Dermis blood vessel endothelial cell (primary cell): ENCODE measurements at places on chromosomes 1 and 21. TPM values are rescaled to one million over a fixed set of nuclear protein-coding genes. Genes with fewer than 3 reads are reported as not detected.
A peak's percentile ranks its signal among the peaks of the same experiment; 100 is the strongest.

DNA sequence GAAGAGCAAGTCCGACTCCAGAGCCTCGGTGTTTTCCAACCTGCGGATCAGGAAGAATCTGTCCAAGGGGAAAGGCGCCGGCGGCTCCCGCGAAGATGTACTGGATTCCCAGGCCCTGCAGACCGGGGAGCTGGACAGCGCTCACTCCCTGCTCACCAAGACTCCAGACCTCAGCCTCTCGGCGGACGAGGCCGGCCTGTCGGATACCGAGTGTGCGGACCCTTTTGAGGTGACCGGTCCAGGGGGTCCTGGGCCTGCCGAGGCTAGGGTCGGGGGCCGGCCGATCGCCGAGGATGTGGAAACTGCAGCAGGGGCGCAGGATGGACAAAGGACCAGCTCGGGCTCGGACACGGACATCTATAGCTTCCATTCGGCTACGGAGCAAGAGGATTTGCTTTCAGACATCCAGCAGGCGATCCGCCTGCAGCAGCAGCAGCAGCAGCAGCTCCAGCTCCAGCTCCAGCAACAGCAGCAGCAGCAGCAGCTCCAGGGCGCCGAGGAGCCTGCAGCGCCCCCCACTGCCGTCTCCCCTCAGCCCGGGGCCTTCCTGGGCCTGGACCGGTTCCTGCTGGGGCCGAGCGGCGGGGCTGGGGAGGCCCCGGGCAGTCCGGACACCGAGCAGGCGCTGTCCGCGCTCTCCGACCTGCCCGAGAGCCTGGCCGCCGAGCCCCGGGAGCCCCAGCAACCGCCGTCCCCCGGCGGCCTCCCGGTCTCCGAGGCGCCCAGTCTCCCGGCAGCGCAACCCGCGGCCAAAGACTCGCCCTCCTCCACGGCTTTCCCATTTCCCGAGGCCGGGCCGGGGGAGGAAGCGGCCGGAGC, 827 bp downstream of the FMN2 start:
- peak; percentile 60 for DNase-seq

Gene CCDC17
- 1.2 and 1.6 TPM in 2 replicates for total RNA-seq

- DNase-seq, result no peak
Measured at GRCh38 chr21:45747802-45748445, 104.4 kb downstream of the PCBP3 start.

GRCh38 chr1:16605532-16606505, 7.5 kb downstream of the NBPF1 start:
- no peak for DNase-seq

GRCh38 chr1:172476218-172476811, 32.4 kb upstream of the PIGC start:
- no peak for DNase-seq

GRCh38 chr1:27296773-27297291, 25.1 kb upstream of the TMEM222 start:
- DNase-seq, result peak; percentile 74

DNA sequence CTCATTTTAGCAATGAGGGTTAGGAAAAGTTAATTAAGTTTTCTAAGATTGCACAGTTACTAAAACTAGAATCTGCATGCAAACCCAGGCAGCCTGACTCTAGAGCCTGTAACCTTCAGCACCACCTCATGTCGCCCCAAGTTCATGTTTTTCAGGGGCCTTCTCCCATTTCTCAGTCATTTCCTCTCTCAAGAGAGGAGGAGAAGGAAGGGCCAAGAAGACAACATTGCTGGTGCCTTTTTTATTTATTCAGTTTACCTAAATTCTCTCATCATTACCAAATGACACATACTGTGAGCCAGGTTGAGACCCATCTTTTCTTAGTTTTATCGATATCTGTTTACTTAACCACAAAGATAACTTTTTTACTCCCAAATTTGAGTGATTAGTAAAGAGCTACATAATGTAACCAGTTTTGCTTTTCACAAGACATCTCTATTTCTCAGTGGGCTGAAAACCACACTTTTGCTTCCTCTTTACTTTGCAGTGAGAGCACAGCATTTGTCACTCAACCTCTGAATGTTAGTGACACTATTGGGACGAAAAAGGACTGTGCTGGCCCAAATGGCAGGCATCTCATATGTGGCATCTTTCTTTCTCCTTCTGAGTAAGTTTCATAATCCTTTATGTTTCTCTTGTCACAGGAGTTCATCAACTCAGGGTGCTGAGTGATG, at the start of gene CD101:
Gene CD101 (plus strand): TSS at position 507 of the 674 bp plus-strand sequence. CDS start 58 bp downstream, at position 565.
- DNase-seq, result no peak

GRCh38 chr1:30063621-30064280, 659.6 kb downstream of the MATN1 start:
- DNase-seq, result no peak

GRCh38 chr1:26145041-26145959, 13.6 kb upstream of the FAM110D start:
- peak; percentile 92 for DNase-seq

DNA sequence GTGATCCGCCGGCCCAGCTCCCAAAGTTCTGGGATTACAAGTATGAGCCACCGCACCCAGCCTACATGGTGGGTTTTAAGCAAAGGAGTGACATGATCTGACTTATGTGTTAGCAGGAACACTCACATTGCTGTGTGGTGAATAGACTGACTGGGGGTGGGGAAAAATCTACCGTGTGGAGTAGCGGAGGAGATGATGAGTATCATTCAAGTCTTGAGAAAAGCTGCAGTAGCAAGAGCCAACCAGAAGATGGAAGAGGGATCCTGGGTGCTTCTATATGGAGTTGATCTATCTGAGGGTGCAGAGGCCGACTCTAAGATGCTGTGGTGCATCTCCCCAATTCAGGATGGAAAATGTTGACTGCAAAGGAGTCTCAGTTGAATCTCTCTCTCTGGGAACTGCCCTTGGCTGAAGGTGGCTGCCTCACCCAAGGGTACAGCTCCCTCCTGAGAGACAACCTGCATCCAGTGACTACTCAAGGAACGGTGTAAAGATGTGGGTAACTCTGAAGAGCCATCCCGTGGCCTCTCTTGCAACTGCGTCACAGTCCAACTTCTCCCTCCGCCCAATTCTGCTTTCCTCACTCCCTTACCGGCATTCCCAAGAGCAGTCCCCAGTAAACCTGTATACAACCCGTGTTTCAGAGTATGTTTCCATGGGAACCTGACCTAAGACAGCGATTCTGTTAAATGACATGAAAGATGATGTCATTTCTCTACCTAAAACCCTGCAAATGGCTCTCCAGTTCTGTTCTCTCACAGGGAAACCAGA, 7.4 kb upstream of the B3GALNT2 start:
- peak; percentile 13 for DNase-seq

GRCh38 chr1:5620997-5621396, 371.2 kb downstream of the NPHP4 start:
- no peak for DNase-seq

DNA sequence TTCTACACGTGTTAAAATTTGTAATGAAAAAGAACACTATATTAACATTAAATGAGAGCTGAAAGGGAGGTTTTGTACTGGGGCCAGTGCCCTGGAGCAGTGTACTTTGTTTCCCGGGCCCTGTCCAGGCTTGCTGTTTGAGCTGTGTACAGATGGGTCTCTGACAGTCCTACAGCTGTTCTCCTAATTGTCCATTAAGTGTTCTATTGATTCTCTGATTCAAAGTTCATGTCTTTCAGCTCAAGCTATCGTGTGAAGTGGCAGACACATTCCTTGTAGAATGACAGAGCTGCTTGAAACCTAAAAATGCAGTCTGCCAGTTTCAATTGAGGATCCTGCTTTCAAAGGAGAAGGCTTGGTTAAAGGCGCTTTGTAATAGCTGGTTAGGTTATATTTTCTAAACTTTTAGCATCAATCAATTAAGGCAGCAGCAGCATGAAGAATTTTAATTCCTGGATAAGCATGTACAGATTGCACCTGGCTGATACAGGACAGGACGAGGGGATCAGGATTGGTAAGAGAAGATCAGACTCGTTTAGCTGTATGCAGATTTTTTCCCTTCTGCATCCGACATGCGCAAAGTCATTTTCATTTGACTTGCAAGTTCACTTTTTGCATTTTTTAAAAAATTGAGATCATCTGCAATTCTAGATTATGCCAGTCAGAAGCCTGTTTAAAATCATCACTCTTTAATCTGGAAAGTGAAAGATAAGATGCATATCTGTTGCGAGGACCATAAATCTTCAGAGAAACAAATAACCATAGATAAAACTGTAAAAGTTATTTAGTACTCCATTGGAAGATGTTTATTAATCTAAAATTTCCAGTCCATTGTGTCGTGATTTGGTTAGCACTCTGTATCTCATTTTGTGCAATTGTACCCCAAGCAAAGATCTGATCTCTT, 98.5 kb downstream of the ATG4C start:
- no peak for DNase-seq

DNA sequence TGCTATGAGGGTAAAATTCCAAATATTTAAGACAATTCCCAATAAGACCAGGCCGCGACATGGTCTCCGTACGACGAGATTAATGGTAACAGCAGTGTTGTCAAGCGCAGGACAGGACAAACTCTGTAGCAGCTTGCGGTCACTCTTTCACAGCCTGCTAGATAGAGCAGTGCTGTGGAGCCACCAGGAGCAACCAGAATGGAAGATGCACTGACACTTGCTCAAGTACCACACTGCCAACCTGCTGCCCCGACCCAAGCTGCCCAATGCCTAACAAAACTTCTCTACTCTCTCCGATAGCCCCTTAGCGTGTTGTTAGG, 636 bp downstream of the WARS2 start:
- no peak for DNase-seq

Gene TCP10L
- 0.09 and 0.68 TPM in 2 replicates for total RNA-seq

DNA sequence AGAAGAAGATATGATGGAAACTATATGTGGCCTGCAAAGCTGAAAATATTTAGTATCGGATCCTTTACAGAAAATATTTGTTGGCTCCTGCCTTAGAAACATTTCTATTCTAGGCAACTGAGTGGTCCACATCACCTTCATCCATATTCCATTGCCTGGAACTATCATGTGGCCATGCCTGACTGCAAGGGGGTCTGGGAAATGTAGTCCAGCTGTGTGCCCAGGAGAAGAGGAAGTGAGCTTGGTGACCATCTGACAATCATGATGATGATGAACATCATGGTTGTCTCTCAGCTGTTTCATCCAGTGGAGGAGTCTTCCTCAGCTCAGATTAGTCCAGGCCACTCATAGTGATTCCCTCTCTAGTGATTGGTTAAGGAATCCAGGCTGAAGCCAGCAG, 61.8 kb upstream of the IFNLR1 start:
- DNase-seq, result no peak

- no peak for DNase-seq
Measured at GRCh38 chr1:98371764-98372163, 289.8 kb upstream of the SNX7 start.

GRCh38 chr1:150876119-150876454, 312 bp downstream of the ARNT start:
- peak; percentile 70 for DNase-seq

GRCh38 chr21:17501107-17502006, 11.5 kb upstream of the CXADR start:
- no peak for DNase-seq

DNA sequence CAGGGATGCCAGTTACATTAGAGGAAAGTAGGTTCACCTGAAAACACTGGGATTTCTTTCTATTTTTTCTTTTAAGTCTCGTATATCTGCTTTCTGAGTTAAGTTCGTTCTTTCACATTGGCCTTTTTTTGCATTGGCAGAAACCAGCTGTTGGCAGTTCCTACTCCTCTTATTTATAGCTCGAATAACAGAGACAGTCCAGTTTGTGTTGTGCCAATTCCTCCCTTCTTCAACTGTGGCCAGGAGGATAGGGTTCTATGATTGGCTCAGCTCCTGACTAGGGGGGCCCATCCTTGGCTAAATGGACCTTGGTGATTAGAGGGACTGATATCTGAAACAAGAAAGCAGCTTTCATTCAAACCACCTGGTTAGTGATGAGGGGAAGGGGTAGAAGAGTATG, 115.8 kb downstream of the RPS6KC1 start:
- no peak for DNase-seq

DNA sequence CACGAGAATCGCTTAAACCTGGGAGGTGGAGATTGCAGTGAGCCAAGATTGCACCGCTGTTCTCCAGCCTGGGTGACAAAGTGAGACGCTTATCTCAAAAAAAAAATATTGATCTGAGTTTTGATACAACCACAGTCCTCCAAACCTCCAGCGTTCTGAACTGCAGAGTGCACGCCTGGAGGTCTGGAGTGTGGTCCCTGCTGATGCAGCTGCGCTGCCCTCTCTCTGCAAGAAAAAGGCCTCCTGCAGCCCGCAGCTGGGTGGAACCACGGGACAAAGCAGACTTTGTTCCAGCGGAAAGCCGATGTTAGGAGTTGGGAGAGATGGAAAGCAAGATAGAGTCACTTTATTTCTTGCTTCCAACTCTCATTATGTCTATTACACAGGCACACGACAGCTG, 144.9 kb upstream of the SOD1 start:
- no peak for DNase-seq

DNA sequence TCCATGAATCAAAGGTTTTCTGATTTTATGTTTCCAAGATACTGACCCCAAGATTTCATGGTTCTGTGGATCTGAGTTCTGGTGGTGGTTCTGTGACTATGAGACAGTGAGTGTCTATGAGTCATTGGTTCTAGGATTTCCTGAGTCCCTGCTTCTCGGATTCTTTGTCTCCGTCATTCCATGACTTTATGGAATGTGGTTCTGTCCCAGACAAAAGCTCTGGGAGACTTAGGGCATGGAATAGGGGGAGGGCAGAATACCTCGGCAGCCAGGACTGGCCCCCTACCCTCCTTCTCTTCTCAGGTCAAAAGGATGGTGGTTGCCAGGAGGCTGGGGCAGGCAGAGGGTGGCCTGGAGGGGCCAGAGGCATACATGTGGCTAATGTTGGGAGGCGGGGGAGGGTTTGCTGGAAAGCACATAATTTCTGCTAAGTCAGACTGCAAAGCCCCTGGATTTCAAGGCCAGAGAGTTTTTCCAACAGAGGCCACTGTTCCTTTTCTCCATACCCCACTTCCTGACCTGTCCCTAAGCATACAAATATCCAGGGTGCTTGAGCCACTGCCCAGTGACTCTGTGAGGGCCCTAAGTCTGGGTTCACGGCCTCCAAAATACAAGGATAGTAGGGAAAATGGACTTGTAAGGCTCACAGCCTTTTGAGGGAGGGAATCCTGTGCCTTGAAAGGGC, 17.2 kb downstream of the CDCP2 start:
- peak; percentile 63 for DNase-seq

DNA sequence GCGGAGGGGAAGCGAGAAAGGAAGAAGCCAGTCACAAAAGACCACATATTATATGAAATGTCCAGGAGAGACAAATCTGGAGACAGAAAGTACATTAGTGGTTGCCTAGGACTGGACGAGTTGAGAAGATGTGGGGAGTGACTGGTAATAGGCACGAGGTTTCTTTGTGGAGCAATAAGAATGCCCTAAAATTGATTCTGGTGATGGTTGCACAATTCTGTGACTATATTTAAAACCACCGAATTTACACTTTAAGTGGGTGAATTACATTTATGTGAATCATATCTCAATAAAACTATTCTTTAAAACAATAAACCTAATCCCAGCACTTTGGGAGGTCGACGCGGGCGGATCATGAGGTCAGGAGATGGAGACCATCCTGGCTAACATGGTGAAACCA, 63.1 kb downstream of the ZNF281 start:
- DNase-seq, result no peak

- no peak for DNase-seq
Measured at GRCh38 chr1:29256394-29256793, 20.1 kb downstream of the PTPRU start.

GRCh38 chr1:206766251-206766856, 4.2 kb upstream of the IL19 start:
- no peak for DNase-seq

Gene ZZZ3
- total RNA-seq, result 98.9 and 101 TPM in 2 replicates

Gene SLAMF9
- total RNA-seq, result not detected in 2 replicates

Gene AIRE
- not detected in 2 replicates for total RNA-seq
